ENCODE measurements at places on chromosomes 5 and 9.

GRCh38 chr9:130824079-130824478 lies 11.0 kb upstream of the ABL1 start:
- no peak for DNase-seq

GRCh38 chr9:86860006-86860405 lies 87.3 kb downstream of the GAS1 start:
- no peak for DNase-seq

GRCh38 chr9:7075154-7075553 lies 317.4 kb downstream of the KDM4C start:
- no peak for DNase-seq

GRCh38 chr9:135889564-135890189 lies 17.7 kb downstream of the CAMSAP1 start:
- DNase-seq = no peak

GRCh38 chr5:40909264-40909663 lies at the start of gene C7:
Gene C7 (plus strand): TSS chr5:40909497. CDS start chr5:40909611, 114 bp downstream.
- no peak for DNase-seq

- DNase-seq = no peak
Measured at GRCh38 chr9:91858213-91859030, 91.6 kb downstream of the ROR2 start.

Data from HCEC 1CT (cell line).